ENCODE measurements at places on chromosomes 16 and 17. TPM values are rescaled to one million over a fixed set of nuclear protein-coding genes. Genes with fewer than 3 reads are reported as not detected.

- no peak overlapping the region for H3K4me3 ChIP-seq
- no peaks in the 10 kb centered on the region for H3K4me1 ChIP-seq
- H3K27me3 ChIP-seq: no peaks in the 10 kb centered on the region
- no peaks in the 10 kb centered on the region for H3K36me3 ChIP-seq
- H3K27ac ChIP-seq: no peak overlapping the region
- no peak for DNase-seq
These were observed 186.5 kb upstream of the TNRC6C start for GRCh38 chr17:77771998-77772397.

DNA sequence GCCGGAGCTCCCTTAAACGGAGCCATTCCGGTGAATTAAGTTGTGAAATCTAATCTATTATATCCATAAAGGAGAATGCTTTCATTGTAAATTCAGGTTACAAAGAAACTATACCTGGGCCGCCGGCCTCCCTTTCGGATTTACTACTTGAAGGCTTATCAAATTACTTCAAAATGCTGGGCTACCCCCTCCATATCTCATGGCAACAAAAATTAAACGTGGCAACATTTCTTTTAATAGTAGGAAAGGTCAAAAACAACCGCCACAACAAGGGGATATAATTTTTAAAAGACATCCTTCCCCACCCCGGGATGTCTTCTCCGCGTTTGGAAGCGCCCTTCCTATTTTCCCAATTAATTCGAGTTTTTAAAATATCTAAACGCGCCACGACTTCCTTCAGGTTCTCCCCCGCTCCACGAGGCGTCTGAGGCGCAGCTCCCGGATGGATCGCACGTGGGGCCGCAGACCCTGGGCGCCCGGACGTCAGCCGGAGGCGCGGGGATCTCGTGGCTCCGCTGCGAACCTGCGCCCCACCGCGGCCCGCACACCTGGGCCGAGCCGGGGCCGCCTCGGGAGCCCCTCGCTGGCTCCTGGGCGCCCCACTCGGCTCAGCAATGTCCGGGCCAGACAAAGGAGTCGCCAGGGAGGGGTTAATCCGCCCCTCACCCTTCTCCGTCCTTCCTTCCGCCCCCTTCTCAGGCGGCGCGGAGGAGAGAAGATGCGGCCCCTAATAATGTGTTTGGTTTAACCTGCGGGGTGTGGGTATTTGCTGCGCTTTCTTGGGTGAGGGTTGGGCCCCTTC lies 47.4 kb upstream of the SLC38A10 start:
- H3K27me3 ChIP-seq: peaks cover 36% of the 10 kb centered on the region
- no peak overlapping the region for H3K27ac ChIP-seq
- no peaks in the 10 kb centered on the region for H3K4me1 ChIP-seq
- DNase-seq: peak; percentile 69

- no peaks in the 10 kb centered on the region for H3K4me1 ChIP-seq
- no peak overlapping the region for H3K27ac ChIP-seq
- H3K36me3 ChIP-seq: peaks cover 2% of the 10 kb centered on the region
- no peak for DNase-seq
- H3K27me3 ChIP-seq: no peaks in the 10 kb centered on the region
These were observed 9.0 kb upstream of the CD79B start for GRCh38 chr17:63941162-63941561.

DNA sequence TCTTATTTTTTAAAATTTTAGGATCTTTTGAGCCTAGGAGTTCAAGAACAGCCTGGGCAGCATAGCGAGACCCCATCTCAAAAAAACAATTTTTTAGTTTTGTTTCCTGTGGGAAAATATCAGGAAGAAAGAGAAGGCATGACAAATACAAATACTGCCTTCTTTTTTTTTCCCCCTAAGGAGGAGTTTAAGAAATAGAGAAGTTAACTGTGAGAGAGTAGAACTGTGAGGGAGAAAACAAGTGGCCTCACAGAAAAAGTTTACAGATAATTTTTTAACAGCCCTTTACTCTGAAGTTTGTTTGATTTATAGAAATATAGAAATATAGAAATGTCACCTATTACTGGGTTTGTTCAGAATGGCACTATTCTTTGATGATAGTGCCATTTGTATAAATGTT lies 21.1 kb downstream of the TTYH2 start:
- H3K4me1 ChIP-seq: 0 out of 2 replicates have a peak, but pooled peaks cover 5% of the 10 kb centered on the region
- no peak overlapping the region for H3K27ac ChIP-seq
- no peak for DNase-seq
- no peaks in the 10 kb centered on the region for H3K36me3 ChIP-seq

GRCh38 chr17:48393283-48393682 lies 36.7 kb downstream of the SKAP1 start:
- H3K4me1 ChIP-seq: no peaks in the 10 kb centered on the region
- H3K27me3 ChIP-seq: no peaks in the 10 kb centered on the region
- DNase-seq: no peak
- no peak overlapping the region for H3K4me3 ChIP-seq

DNA sequence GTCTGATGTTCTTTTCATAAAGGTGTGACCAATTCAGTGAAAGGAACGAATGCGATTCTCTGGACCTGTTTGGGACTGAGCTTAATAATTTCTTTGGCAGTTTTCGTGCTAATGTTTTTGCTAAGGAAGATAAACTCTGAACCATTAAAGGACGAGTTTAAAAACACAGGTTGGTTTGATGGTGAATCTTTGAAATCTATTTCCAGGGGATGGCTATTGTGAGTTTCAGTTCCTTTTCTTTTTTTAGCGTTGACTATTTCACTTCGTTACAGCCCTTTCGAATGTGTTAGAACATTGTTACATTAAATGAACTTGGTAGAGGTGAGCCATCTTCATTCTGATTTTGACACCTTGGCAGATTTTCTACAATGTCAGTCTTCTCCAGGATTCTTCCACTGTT lies 1.2 kb downstream of the TNFRSF17 start:
- H3K36me3 ChIP-seq: no peaks in the 10 kb centered on the region
- H3K27me3 ChIP-seq: no peaks in the 10 kb centered on the region

The SCIMP gene
- not detected for total RNA-seq

The ZKSCAN2 gene
- 11.6 TPM for total RNA-seq

The SLC46A1 gene
- 8.7 TPM for total RNA-seq

The DNAI2 gene
- total RNA-seq: not detected
